ENCODE measurements at places on chromosomes 5 and 9.

- no peak for DNase-seq
Observed at GRCh38 chr5:179194201-179194910, 134.2 kb downstream of the ZNF354C start.

- no peak for DNase-seq
Observed at GRCh38 chr9:101693546-101694336, 44.7 kb downstream of the GRIN3A start.

DNA sequence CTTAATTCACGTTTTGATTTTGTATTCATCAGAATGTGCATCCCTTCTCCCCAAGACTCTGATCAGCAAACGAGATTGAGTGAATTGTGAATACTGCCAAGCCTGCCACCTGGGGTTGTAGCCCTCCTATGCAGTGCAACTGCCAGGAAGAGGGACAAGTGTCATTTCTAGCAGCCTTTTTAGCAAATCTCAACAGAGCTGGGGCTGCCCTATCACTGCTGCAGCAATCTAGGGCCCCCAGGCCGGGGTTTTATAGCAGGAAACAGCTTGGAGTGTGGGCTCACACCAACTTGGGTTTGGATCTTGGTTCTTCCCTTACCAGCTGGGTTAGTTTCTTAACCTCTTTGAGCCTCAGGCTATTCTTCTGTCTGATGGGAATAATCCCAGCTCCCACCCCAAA lies 4.0 kb downstream of the CSF1R start:
- peak; percentile 41 for DNase-seq

GRCh38 chr9:18441261-18441660 lies 32.7 kb upstream of the ADAMTSL1 start:
- no peak for DNase-seq

- DNase-seq = no peak
Observed at GRCh38 chr9:95605101-95605500, 88.3 kb upstream of the PTCH1 start.

- no peak for DNase-seq
Observed at GRCh38 chr9:79559495-79560181, 12.1 kb upstream of the TLE4 start.

GRCh38 chr9:101038488-101038887 lies 10.0 kb downstream of the PLPPR1 start:
- no peak for DNase-seq

DNA sequence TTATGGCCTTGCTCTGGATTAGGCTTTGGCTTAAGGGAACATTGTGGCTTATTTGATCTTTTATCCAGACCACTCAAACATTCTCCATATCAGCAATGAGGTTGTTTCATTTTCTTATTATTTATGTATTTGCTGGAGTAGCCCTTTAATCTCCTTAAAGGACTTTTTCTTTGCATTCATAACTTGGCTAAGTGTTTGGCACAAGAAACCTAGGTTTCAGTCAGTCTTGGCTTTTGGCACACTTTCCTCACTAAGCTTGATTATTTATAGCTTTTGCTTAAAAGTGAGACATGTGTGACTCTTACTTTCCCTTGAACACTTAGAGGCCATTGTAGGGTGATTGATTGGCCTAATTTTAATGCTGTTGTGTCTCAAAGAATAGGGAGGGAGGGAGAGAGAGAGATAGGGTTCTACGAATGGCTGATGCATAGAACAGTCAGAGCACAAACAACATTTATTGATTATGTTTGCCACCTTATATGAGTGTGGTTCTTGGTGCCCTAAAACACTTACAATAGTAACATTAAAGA lies 2265.3 kb upstream of the C9orf72 start:
- no peak for DNase-seq

GRCh38 chr9:137311986-137312851 lies 10.1 kb upstream of the NRARP start:
- DNase-seq = peak; percentile 77

GRCh38 chr9:107620801-107621200 lies 131.2 kb upstream of the KLF4 start:
- DNase-seq = no peak

- DNase-seq = no peak
Observed at GRCh38 chr9:136211006-136211405, 6.1 kb upstream of the LHX3 start.

GRCh38 chr9:119487118-119487827 lies 118.0 kb upstream of the BRINP1 start:
- no peak for DNase-seq

- no peak for DNase-seq
Observed at GRCh38 chr5:95759634-95760033, 28.5 kb downstream of the RHOBTB3 start.

DNA sequence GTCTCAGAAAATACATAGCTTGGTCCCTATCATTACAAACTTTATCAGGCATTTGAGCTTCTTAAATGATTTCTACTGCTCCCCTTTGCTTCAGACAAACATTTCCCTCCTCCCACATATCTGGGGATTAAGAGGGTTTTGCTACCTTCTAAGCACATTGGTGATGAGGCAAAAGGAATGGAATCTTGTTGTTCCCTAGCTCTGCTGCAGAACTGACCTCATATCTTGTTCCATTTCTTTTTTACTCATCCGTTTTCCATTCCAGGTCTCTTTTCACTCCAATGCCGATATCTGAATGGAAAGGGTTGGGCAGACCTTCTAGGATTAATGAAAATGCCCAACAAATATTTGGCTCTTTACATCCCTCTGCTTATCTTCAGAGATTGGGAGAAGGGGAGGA lies 444.6 kb downstream of the ZNF608 start:
- no peak for DNase-seq

- DNase-seq = no peak
Observed at GRCh38 chr9:79116041-79116440, 455.7 kb upstream of the TLE4 start.

GRCh38 chr9:136007934-136008692 lies 46.9 kb upstream of the UBAC1 start:
- DNase-seq = no peak

DNA sequence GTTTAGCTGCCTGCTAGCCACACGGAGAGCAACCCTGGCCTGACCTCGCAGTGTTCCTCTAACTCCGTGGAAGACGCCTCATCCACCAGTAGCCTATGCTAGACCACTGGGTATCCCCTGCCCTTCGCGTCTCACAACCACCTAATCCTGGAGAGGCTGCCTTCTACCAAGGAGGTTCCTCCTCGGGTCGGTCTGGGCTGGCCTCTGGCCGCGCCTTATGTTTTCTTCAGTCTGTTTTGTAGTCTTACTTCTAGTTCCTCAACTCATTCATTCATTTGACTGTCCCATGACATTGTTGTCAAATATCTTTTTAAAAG lies 1.6 kb upstream of the TPM2 start:
- DNase-seq = no peak

DNA sequence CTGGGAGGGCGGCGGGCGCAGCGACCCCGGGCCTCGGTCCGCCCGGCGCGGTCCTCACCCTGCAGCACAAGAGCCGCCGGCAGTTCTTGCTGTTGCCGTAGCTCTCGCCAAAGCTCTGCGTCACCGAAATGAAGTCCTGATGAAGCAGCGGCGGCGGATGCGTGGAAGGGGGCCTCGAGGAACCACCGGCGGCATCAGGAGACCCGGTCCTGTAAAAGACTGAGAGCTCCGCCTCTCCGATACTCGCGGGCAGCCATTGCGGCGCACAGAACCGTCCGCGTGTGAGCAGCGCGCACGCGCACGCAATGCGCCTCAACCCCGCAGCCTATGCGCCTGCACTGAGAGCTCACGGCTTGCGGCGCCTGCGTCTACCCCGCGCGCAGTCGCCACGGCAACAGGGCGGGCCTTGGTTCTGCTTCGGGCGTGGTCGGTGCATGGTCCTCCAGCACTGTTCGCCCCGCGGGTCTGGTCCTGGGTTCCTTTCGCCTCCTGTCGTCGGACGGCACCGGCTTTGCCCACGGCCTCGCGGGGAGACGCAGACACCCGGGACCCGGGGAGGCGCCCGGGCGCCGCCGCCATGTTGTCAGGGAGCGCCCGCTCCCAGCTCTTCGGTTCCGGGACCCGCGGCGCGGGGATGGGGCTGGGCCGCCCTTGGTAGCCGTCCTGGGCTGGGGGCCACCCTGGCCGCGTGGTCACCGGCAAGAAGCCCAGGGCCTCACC lies 9.3 kb upstream of the GRIN1 start:
- DNase-seq = peak; percentile 87

DNA sequence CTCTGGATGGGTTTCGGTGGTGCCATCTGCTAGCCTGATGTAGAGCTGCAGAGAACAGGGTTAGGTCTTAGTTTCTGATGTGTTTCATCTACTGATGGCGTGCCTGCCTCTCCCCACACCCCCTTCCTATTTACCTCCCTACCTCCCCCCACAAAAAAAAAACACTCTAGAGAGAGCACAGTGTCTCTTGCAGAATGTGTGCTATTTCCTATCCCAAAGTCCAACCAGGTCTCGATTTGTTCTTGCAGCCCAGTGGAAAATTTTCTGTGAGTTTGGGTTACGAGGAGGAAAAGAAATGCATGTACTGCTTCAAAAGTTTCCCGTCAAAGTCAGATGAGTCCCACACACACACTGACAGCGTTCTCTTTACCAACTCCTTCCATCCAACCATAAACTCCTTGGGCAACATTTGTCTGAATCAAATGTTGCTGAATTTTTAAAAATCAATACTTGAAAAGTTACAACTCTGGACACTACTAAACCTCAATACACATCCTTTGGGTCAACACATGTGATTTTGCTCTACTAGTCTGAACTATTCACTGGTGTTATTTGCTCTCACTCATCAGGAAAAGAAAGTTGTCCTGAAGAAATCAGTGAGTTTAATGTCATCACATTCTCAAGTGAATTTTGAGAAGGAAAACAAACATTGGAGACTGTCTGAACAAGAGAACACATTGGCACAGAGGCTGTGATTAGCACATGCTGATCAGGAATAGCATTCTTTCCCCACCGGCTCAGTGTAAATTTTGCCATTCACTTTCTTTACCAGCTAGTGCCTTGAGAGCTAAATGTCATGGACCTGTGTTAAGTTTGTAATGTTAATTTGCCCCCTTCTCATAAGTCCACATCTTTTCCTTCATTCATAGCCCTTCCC lies 84.1 kb downstream of the MAMDC2 start:
- DNase-seq = no peak

GRCh38 chr5:96404191-96404867 lies 28.7 kb downstream of the PCSK1 start:
- DNase-seq = no peak

DNA sequence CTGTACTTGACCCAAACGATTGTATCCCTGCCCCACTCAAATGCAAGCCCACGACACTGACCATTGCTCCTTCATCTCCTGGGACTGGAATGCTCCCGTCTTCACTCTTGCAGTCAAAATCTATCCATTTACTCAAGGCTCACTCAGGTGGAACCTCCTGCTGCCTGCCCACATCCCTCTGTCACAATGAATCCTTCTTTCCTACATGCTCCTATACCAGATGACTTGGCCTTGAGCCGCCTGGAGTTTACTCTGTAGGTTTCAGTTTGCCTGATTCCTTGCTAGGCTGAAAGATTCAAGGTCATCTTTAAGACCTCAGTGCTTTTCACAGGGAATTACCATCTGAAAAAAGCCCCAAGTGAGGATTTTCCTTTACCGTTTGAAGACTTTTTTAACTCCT lies 264.1 kb downstream of the GLIS3 start:
- no peak for DNase-seq

GRCh38 chr5:41004931-41005330 lies 66.2 kb downstream of the MROH2B start:
- no peak for DNase-seq

DNA sequence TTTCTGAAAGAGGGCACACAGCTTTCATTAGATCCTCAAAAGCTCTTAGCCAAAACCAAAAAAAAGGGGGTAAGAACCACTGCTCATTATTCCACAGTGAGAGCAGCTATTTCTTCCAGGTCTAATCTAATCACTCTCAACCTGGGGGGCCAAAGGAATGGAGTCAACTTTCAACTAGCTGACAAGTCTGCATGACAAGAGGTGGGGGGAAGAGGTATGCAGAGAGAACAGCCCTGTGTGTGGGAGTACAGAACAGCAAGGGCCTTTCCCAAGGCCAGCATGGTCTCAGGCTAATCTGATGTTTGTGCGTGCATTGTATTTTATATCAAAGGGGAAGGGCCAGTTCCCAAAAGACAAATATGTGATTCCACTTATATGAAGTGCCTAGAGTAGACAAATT lies 36.9 kb upstream of the PIP5K1B start:
- no peak for DNase-seq

- DNase-seq = no peak
Observed at GRCh38 chr9:137222190-137223077, at the start of gene RNF208. Gene RNF208 (minus strand): TSS chr9:137222240. CDS start chr9:137221212, 1,028 bp downstream.

GRCh38 chr9:13718086-13718485 lies 438.6 kb upstream of the MPDZ start:
- no peak for DNase-seq

DNA sequence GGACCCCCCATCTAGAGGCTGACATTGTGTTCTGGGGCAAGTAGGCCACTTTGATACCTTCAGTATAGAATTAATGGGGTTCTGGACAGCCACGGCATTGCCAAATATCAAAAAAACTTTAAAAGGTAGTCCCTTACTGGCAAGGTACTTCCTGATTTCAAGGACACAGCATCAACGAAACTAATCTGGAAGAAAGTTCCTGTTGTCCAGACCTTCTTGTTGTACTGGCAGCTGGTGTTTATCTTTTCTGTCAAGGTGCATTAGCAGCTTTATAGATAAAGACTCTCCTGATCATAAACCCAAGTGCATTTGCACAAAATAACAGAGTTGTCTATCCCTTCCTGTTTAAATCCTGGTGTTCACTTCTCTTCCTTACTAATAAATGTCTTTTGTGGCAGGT lies 23.7 kb upstream of the GOLGA1 start:
- no peak for DNase-seq

DNA sequence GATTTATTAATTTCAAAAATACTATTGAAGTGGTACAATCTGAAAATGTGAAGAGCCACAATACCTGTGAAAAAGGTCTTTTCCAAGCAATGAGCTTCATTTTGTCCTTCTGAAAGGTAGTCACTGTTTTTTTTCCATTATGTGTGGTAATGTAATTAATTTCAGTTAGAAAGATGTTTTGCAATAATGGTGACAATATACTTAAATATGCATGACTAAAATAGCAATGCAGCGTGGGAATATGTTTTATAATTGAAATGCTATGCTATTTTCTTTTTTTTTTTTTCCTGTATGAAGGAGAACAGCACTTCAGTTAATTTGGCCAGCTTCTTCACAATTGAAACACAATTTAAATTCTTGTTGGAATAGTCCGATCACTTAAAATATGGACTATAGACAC lies 41.9 kb downstream of the NPR3 start:
- no peak for DNase-seq

DNA sequence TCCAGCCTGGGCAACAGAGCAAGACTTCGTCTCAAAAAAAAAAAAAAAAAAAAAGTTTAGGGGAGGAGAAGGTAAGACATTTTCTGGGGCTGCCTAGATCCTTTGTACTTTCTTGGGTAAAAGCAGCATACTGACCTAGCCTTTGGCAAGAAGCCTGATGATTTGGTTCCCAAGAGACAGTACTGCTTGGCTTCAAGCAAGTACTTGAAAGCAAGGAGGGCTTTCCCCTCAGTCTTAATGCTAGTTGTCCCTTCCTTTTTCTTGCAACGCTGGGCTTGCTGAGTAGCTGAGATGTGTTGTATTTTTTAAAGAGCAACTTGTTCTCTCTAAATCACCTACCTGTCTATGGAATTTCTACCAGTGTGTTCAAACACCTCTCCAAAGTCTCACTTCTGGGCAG lies 76.2 kb downstream of the INSYN2B start:
- DNase-seq = no peak

Measured in suprapubic skin (tissue), 4 donors.